ENCODE measurements at places on chromosomes 16 and 17.

- no peak for DNase-seq
These were observed 97.1 kb upstream of the AKTIP start for GRCh38 chr16:53600126-53600525.

DNA sequence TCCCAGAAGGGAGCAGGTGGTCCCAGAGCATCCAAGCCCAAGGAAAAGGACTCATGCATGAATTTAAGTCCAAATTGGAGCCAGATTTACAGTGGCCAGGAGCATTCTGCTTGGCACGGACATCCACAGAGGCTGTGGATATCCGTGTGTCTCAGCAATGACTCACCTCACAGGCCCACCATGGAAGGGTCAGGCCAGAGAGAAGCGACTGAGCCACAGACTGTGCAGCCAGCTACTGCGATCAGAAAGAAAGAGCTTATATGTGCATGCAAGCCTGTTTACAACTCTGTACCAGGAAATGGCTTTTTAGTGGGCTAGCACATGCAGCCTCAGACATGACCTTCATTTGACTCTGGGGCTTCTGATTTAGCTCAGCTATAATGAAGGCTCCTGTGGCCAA is 231.0 kb downstream of the C16orf95 start:
- DNase-seq: no peak

DNA sequence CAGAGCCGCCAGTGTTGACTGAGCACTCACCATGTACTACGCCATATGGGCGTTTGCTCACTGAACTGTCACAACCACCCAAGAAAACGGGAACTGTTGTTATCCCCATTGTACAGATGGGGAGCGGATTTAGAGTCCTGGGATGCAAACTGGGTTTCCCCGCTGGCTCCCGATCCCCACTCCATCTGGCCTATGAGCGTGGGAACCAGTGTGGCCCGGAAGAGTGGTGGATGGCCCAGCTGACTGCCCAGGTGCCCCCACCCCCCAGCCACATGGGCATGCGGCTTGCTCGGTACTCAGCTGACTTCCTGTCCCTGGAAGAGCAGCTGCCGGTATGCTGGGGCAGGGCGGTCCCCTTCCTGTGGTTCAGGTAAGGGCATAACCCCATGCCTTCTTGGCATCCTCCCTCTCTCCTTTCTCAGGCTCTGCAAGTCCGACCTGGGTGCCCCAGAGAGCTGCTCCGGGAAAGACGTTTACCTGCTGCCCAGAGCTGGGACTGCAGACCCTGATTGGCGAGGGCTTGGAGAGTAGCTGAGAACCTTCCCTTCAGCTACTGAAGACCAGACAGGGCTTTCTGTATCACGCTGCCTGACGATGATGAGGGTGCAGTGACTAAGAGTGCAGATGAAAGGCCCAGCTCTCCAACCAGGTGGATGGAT is 16.2 kb downstream of the SOCS3 start:
- peak; percentile 77 for DNase-seq

DNA sequence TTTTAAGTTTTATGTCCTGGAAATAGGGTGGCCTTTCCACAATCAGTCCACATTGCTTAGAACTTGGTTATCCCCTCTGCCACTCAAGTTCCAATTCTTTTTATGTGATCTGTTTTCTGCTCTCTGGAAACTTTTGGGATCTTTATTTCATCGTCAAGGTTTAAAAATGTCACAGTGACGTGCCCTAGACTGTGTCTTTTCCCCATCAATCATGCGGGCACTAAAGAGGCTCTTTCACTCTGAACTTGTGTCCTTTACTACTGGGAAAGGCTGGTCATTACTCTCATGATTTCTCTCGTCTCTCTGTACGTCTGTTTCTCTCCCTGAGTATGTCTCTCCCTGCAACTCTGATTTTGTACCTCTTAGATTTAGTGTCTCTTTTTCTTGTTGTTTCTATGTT is 189.8 kb upstream of the AXIN2 start:
- no peak for DNase-seq

- no peak for DNase-seq
These were observed 13.4 kb downstream of the WFDC1 start for GRCh38 chr16:84308120-84308519.

DNA sequence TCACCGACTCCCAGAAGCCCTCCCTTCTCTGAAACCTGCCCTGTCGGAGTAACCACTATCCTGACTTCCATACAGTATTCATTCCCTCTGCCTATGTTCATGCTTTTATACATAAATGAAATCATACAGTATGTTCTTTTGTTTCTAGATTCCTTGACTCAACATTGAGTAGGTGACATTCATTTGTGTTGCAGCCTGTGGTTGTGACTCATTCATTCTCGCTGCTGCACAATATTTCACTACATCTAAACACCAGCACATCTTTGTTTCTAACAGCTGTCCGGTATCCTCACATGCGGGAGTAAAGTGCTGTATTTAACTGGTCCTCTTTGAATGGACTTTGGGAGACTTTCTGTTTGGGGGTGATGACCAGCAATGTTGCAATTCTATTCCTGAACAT is 135.0 kb upstream of the FOXF1 start:
- no peak for DNase-seq

DNA sequence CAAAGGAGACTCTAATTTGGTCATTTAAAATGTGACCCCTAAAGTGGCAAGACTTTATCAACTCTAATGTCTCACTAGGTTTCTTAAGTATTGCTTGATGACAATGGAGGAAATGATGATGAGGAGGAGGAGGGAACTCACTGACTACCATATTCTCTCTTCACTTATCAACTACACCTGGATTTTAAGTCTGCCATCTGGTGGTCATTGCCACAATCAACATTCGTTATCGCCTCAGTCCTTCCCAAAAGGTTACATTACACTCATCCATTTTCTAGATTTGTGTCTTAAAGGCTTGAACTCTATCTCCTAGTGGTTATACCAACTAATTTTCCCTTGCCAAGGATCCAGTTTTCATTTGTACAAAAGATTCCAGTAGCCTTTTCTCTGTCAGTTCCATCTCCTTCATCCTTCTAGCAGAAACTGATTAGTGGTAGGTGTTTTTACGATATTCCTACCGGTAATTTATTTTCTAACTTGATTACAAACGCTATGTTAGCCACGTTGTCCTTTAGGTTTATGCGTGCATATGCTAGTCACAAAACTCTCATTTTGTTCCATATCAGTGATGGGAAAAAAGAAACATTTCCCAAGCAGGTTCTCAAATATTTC is 114.6 kb upstream of the NOG start:
- no peak for DNase-seq

DNA sequence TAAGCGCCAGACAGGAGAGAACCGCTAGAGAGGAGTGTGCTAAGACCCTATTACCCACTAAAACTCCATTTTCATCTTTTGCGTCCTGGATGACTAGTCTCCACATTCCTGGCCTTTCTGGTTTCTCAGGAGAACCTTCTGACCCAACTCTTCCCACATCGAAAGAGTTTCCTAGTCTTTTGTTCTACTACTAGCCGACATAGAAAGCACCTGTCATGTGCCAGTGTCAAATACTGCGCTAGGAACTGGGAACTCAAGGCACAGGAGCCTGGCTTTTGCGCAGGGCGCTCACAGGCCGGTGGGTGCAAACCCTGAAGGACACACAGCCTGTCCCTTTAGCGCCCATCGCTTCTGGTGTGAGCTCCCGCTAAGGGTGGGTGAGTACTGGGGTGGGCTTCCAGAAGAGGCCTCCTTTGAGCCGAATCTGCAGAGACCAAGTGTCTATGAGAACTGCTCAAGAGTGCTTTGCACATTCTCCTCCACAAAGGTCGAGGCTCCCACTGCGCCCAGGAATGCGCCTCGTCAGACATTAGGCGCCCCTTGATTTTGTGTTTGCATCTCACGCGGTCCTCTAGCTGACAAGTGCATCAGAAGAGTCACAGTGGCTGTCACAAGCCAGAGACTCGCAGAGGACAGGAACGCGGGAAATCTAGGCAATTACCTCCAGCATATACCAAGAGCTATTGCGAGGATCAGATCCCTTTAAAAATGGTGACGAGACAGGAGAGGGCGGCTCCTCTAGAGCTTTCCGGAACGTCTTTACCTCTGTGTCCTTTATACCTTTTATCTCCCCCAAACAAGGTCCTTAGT is 2.0 kb upstream of the PSMB3 start:
- DNase-seq: no peak

DNA sequence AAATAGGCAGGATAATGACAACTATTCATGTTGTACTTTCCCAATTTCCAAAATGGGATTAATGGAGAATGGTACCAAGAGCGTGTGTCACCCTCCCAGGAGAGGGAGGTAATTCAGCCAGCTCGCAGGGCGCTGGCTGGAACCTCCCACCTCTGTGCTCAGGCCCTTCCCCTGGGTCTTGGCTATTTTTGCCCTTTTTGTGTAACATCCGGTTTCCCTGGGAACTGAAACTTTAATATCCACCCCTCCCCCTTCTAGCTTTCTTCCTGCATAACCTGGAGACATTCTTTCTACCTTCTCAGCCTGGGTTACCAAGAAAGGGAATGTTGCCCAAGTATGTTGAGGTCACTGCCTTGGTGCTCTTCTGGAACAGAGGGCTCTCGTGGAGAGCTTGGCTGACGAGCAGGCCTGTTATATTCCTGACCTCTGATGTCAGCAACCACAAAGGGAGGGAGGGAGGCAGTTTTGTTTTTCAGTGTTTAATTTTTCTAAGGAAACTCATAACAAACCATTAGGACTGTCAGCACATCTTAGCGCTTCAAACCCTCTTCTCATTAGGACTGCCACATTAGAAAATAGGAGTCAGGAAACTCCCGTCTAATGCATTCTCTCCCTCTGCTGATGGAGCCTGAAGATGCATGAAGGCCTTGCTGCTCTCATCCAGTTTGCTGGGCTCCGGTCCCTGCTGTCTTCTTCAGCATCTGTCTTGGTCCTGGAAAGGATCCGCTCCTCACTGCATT is 25.6 kb downstream of the ITGB3 start:
- no peak for DNase-seq

DNA sequence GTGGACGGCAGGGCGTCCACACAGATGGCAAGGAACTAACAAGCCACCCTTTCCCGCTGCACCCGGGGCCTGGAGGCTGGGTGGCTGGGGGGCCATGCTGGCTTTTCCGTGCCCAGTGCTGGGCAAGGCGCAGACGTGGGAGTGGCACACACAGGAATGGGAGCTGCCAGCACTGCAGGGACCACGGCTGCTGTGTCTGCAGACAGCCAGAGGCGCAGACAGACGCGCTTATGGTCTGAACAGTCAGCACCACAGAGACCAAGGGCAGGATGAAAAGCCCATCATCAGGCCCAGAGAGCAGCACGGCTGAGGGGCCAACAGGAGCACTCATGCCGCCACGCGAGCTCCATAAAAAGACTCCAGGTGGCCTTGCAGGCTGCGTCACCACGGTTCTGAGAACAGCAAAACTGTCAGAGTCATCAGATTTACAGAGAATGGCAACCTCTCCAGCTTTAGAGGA is 24.0 kb downstream of the PDIA2 start:
- no peak for DNase-seq

- DNase-seq: no peak
These were observed 8.6 kb downstream of the C16orf96 start for GRCh38 chr16:4564661-4565267.

DNA sequence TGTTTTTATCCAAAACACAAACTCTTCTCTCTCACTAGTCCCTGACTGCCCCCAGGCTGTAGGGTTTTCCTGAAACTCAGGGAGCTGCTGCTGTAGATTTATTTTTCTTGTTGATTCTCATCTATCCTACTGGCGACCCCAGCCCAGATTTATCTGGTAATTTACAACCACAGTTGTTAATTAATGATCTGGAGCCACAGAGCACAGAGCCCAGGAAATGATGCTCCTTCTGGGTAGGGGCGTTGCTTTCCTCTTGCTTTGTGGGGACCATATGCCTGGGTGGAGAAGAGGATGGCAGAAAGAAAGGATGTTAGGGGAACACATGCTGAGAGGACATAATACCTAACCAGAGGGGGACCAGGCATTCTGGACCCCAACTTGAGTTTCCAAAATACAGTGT is 7.4 kb upstream of the ETV4 start:
- DNase-seq: no peak

GRCh38 chr16:67390816-67391423 is 2.4 kb downstream of the TPPP3 start:
- DNase-seq: no peak

GRCh38 chr17:64281962-64282752 is 19.1 kb upstream of the TEX2 start:
- DNase-seq: peak; percentile 33

DNA sequence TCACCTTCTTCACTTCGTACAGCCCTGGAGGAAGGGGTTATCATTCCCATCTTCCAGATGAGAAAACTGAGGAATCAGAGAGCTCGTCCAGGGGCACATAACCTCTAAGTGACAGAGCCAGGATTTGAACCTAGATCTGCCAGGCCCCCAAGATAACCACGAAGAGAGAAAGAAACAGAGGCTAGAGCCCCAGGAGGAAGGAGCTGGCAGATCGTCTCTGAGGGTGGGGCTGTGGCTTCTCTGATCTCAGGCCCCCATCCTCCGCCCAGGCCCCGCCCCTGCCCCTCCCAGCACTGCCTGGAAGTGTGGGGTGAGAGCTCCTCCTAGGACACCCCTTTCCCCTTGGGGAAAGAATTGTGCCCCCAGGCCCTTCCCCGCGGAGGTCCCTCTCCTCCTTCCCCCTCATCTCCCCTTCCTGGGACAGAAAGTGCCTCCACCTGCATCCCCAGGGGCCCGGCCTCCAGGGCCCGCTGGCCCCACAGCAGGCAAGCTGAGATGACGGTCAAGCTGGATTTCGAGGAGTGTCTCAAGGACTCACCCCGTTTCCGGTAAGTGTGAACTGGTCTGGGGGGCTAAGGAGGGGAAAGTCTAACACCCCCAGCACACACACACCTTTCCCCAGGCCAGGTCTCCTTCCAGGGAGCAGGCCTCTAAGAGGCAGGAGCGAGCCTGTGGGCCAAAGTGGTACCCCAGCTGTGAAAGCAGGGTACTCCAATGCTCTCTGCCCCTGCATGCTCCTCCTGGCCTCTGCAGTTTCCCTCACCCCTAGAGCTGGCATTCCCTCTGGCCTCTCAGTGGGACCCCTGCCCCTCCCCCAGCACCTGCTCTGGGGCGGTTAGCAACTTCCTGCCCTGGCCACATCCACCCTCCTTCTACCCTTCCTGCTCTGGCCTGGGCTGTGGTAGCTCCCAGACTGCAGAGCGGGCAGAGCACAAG is at the start of gene ACAP1:
TSS of gene ACAP1 (plus strand) at position 290 of the 936 bp plus-strand sequence. CDS start at position 496, 206 bp downstream.
- DNase-seq: peak; percentile 87

DNA sequence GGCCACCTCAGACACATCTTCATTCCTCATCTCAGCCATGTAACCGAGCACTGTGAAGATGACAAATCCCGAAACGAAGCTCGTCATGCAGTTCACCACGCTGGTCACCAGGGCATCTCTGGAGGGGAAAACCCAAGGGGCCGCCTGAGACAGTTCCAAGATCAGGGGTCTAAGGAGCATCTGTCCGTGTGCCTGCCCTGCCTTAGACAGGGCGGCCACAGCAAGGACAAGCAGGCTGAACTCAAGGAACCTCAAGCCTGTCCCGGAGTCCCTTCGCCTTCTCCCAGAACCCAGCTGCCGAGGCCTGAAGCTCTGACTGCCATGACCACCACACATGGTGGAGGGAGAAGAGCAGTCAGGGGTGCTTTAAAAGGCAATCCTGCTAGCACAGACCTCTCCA is 22.7 kb downstream of the SLC6A4 start:
- DNase-seq: no peak
